ENCODE measurements at places on chromosomes 11 and 22. TPM values are rescaled to one million over a fixed set of nuclear protein-coding genes. Genes with fewer than 3 reads are reported as not detected.

- H3K36me3 ChIP-seq, result no peaks in the 10 kb centered on the region
- H3K4me3 ChIP-seq, result no peak overlapping the region
- no peak overlapping the region for H3K27ac ChIP-seq
- peaks cover 9% of the 10 kb centered on the region for H3K4me1 ChIP-seq
- DNase-seq, result no peak
These were observed 6.1 kb downstream of the MRGPRE start for GRCh38 chr11:3225826-3226750.

DNA sequence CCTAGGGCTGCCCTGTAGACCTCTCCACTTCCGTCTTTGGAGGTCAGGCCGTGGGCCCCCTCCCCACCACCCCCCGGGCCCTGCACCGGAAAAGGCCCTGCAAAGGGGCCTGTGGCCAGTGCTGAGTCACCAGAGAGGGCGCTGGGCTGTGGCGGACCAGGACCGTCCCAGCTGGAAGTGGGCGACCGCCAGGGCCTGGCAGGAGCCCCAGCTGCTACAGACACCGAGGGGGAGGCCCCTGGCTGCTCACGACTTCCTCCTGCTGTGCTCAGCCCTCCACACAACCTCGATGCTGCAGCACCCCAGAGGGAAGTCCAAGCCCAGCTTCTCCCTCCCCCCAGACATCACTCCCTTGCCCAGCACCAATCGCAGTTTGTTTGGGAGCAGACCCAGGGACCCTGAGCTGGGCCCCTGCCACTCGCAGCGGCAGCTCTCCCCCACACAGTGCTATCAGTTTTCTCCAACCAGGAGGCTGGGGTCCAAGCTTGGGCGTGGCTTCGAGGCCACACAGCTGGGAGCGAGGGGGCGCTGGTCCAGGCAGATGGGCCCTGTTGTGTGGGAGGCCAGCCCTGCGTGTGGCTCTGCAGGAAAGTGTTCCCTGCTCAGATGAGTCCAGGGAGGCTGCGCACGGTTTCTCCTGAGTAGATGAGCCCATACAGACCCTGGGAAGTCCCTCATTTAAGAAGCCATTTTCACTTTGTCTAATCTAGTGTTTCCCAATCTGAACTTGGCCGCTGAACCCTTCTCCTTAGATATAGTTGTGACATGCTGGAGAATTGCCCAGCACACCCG is 5.6 kb upstream of the SH3BP1 start:
- peak; percentile 62 for DNase-seq
- H3K27ac ChIP-seq, result peak overlapping the region; percentile 96
- peak overlapping the region; percentile 41 for H3K4me3 ChIP-seq
- H3K4me1 ChIP-seq, result peaks cover 77% of the 10 kb centered on the region
- no peaks in the 10 kb centered on the region for H3K27me3 ChIP-seq

Gene TMEM109
- 114 TPM for total RNA-seq

Gene MOGAT2
- total RNA-seq, result not detected

Gene HBG2
- not detected for total RNA-seq
